ENCODE measurements at places on chromosomes 12 and 14. TPM values are rescaled to one million over a fixed set of nuclear protein-coding genes. Genes with fewer than 3 reads are reported as not detected.

DNA sequence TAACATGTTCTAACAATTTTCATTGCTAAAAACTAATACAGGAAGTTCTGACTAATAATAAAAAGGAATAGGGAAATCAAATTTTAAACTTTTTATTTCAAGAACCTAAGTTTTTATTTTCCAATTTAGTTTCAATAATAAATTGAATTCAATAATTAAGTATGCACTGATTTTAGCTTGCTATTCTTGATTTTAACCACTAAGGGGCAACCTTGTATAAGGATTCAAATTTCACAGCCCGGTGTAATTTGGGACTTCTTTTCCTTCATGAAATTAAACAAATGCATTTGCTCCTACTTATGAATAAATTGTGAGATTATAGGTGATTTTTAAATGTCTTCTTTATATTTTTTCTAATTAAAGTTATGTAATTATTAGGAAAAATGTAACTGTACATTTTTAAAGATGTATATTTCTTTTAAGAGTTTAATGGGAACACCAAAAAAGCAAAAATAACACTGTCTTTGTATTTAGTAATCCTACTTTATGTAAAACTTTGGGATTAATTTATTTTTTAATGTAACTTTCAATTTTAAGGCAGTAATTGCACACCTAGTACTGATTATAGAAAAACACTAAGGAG, 241.4 kb upstream of the PDZRN4 start:
- no peak overlapping the region for H3K27ac ChIP-seq
- DNase-seq: no peak
- H3K36me3 ChIP-seq: no peaks in the 10 kb centered on the region

GRCh38 chr12:107393043-107393717, 292.4 kb upstream of the PWP1 start:
- no peak overlapping the region for H3K27ac ChIP-seq
- H3K4me1 ChIP-seq: no peaks in the 10 kb centered on the region
- no peak overlapping the region for H3K4me3 ChIP-seq
- H3K36me3 ChIP-seq: no peaks in the 10 kb centered on the region
- no peaks in the 10 kb centered on the region for H3K27me3 ChIP-seq

CCDC177 gene
- 0.40 TPM for polyA plus RNA-seq

PPP4R4 gene
- polyA plus RNA-seq: 0.08 TPM

IL22 gene
- polyA plus RNA-seq: not detected
